Neural progenitor cell (in vitro differentiated cells): ENCODE measurements at places on chromosomes 4 and X.

DNA sequence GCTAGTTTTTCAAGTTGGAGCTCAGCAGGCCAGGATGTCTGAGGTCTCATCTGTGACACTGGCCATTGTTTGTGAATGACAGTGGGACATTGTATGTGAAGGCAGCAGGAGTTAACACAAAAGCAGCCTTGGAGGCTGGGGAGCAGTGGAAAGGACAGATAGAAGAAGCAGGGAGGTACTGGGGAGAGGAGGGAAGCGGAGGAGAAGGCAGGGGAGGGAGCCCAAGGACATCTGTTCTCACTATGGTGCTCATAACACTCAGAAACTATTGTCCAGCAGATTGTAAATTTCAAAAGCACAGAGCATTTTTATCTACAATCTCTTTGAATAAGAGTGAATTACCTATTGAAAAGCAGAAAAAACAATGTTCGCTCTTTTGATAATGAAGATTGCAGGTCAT, 253.6 kb upstream of the DIPK2B start:
- DNase-seq, result peak; percentile 11

- DNase-seq, result peak; percentile 13
Observed at GRCh38 chr4:8882239-8882638, 10.6 kb upstream of the HMX1 start.

GRCh38 chr4:120088507-120088906, 21.9 kb upstream of the MAD2L1 start:
- DNase-seq, result no peak

GRCh38 chr4:2071252-2071911, 12.3 kb downstream of the NAT8L start:
- DNase-seq, result no peak

DNA sequence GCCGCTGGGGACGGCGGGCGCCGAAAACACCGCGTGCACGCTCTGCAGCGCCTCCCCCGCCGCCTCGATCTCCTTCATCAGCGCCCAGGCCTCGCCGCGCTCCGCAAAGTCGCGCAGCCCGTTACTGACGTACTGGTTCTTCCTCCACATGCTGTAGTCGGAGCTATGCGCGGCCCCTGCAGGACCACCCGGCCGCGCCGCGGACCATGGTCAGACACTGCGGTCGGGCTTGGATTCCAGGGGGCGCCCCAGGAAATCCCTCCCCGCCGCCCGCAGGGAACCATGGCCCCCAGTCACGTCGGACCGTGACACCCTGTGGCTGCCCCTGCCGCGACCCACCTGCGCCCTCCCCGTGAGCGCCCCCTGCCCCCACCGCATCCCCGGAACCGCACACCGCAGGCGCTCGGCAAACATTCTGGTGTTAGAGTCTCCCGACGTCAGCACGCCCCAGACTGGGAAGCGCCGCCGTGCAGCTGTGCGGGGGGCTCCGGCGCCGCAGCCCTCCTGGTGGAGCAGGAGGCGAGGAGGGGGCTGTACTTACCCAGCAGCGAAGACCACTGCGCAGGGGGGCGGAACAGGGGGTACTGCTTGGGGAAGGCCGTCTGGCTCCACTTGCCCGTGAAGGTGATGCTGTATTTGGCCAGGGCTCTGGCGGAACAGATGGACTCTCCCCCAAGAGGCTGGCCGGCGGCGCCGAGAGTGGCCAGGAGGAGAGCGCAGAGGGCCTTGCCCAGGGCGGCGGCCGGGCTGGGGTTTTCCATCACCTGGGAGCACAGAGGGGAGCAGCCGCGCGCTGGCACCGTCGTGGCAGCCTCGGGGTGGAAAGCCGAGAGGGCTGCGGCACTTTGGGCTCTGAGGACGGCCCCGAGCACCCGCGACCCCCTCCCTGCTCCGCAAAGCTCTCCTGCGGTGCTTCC, 814 bp downstream of the SPON2 start:
- DNase-seq, result peak; percentile 70
